ENCODE measurements at places on chromosomes 3 and 15.
A peak's percentile ranks its signal among the peaks of the same experiment; 100 is the strongest.

GRCh38 chr3:143330296-143330868 is 210.8 kb downstream of the CHST2 start:
- no peak for DNase-seq

GRCh38 chr15:69575387-69575786 is 122.8 kb downstream of the RPLP1 start:
- no peak for DNase-seq

GRCh38 chr3:146625186-146625775 is 20.1 kb upstream of the PLSCR5 start:
- no peak for DNase-seq

GRCh38 chr3:130787422-130788068 is 40.9 kb upstream of the PIK3R4 start:
- DNase-seq: no peak

- DNase-seq: peak; percentile 78
These were observed 50.1 kb downstream of the CALML4 start for GRCh38 chr15:68154923-68155559.

- no peak for DNase-seq
These were observed 82.0 kb upstream of the ATP11B start for GRCh38 chr3:182711261-182711683.

DNA sequence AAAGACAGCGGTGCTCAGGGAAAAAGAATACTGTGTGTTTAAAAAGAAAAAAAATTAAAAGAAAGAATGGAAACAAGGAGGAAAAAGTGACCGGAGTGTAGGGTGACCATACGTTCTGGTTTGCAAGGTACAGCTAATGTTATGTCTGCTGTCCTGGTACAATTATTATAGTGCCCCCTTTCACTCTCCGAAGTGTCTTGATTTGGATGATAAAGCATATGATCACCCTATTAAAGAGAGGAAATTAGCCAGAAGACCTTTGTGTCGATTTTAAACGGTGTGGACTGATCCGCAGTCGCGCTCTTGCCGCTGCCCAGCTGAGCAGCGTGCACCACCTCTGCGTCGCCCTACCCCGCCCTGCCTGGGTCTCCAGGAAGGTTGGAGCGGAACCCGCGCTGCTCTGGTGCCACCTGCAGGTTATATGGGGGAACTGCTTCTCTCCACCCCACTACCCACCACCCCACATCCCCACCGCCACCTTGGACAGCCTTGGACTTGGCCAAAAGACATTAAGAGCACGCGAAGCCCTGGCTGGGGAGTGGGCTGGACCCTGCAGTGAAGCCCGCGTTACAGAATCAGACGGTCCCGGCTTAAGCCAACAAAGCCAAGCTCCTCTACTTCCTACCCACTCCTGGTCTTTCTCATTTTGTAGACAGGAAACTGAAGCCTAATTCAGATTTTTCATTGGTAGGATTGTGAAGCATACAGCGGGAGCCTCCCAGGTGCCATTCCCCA is 41.2 kb upstream of the UBE2Q2 start:
- DNase-seq: peak; percentile 94

All from KBM-7 (cell line).